ENCODE measurements at places on chromosomes 4 and X. TPM values are rescaled to one million over a fixed set of nuclear protein-coding genes. Genes with fewer than 3 reads are reported as not detected.

DNA sequence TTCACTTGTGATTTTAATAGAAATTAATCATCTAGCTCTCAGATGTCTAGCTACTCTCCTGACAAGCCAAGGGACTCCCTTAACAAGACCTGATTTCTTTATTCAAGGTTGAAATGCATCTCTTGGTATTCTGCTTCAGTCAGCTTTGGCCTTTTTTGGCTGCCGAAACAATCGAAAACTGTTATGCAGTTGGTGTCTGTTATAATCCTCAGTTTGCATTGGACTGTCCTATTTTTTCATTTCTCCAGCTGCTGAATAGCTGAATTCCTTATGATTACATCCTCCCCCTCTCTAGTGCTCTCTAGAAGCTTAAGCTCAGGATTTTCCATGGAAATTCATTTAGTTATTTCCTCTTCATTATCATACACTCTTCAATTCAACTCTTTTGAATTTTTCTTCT, 177.2 kb downstream of the TRIML1 start:
- no peaks in the 10 kb centered on the region for H3K36me3 ChIP-seq
- H3K4me3 ChIP-seq, result no peak overlapping the region
- no peak for DNase-seq
- H3K27ac ChIP-seq, result no peak overlapping the region

DNA sequence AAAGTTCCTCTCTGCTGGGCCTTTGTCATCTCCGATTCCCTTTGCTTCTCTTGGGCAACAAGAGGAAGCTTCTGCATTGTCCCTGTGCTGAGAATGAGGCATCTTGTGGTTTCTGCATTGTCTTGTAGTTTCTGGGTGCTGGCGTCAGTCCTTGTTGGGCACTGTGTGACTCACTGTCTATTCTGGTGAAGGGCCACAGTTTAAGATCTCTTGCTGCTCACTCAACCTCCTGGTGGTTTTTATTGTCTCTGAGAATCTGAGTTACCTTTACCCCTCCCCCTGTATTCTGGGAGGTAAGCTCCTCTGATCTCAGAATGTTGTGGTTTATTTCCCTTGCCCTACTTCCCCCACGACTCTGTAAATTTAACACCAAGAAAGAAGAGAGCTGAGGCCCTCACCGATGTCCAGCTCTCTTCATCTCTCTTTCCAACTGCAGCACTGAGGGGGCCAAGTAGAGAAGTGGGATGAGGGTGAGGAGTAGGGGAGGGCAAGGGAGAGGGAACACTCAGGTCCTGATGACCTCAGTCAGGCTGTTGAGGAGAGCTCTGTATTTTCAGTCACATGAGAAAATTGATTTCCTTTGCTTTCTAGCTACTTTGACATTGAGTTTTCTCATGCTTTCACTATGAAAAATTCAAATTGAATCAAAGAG, 441.6 kb upstream of the PITX2 start:
- H3K4me3 ChIP-seq, result no peak overlapping the region
- no peak for DNase-seq
- H3K27me3 ChIP-seq, result no peaks in the 10 kb centered on the region
- H3K27ac ChIP-seq, result no peak overlapping the region

DNA sequence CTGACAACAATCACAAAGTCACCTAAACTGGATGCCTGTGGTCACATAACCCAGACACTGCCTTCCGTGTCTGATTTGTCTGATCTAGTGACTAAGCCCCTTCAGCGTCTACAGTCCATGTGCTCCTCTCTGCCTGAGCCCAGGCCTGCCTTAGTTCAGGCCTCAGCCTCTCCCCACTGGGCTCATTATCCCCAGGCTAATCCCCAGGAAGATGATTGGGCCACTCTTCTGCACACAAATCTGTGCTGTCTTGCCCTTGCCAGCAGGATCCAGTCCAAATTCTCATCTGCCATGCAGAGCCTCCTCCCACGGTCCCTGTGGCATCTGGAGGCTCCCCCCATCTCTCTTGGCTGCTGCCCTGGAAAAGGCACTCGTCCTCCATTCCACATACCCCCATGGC, 96.5 kb downstream of the SLC2A9 start:
- H3K36me3 ChIP-seq, result no peaks in the 10 kb centered on the region
- H3K4me3 ChIP-seq, result no peak overlapping the region
- H3K4me1 ChIP-seq, result no peaks in the 10 kb centered on the region
- no peak for DNase-seq

GRCh38 chr4:3248811-3249661, at the start of gene MSANTD1:
Gene MSANTD1, plus strand, starts transcription at chr4:3249159. Its CDS starts 64 bp downstream, at chr4:3249223.
- H3K27me3 ChIP-seq, result no peaks in the 10 kb centered on the region
- DNase-seq, result no peak
- no peak within 1 kb of the TSS for H3K4me3 ChIP-seq
- no peak within 1 kb of the TSS for H3K27ac ChIP-seq
- no peaks in the 10 kb centered on the region for H3K36me3 ChIP-seq

- no peaks in the 10 kb centered on the region for H3K4me1 ChIP-seq
- H3K4me3 ChIP-seq, result no peak overlapping the region
- no peak for DNase-seq
- H3K27ac ChIP-seq, result no peak overlapping the region
These were observed 61.5 kb downstream of the HAUS3 start for GRCh38 chr4:2180410-2180809.

GRCh38 chr4:94304365-94304971, 38.2 kb downstream of the HPGDS start:
- H3K27ac ChIP-seq, result no peak overlapping the region
- no peaks in the 10 kb centered on the region for H3K36me3 ChIP-seq
- H3K27me3 ChIP-seq, result no peaks in the 10 kb centered on the region

- H3K4me3 ChIP-seq, result no peak overlapping the region
- H3K4me1 ChIP-seq, result no peaks in the 10 kb centered on the region
- H3K36me3 ChIP-seq, result no peaks in the 10 kb centered on the region
- no peak overlapping the region for H3K27ac ChIP-seq
- no peak for DNase-seq
These were observed 788.4 kb downstream of the RPA4 start for GRCh38 chrX:97672138-97672537.

DNA sequence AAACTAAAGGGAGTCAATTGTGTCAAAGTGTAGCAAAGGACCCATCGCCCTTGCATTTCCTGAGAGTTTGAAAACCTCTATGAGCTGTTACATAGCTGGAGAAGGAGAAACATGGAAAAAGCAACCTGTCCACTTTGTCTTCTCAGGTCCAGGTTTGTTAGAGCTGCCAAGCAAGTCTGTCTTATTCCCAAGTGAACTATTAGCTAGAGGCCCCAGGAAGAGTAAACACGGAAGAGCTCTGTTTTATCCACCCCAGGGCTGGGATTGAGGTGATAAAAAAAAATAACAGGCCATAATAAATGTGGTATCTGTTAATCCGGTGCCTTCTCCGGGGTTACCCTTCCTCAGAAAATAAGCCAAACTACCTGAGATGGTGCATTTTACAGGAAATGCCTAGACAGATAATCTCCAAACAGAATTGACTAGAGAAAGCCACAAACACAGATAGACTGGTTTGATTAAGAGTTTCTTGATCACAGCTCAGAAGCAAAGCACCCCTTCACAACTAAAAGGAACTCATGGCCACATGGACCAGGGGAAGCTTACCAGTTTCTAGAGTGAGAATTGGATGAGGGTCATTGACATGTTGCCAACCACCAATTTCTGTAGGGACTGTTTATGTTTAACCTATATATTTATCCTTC, 35.9 kb upstream of the RELL1 start:
- no peak overlapping the region for H3K27ac ChIP-seq
- no peaks in the 10 kb centered on the region for H3K36me3 ChIP-seq
- no peaks in the 10 kb centered on the region for H3K4me1 ChIP-seq
- no peak overlapping the region for H3K4me3 ChIP-seq

DNA sequence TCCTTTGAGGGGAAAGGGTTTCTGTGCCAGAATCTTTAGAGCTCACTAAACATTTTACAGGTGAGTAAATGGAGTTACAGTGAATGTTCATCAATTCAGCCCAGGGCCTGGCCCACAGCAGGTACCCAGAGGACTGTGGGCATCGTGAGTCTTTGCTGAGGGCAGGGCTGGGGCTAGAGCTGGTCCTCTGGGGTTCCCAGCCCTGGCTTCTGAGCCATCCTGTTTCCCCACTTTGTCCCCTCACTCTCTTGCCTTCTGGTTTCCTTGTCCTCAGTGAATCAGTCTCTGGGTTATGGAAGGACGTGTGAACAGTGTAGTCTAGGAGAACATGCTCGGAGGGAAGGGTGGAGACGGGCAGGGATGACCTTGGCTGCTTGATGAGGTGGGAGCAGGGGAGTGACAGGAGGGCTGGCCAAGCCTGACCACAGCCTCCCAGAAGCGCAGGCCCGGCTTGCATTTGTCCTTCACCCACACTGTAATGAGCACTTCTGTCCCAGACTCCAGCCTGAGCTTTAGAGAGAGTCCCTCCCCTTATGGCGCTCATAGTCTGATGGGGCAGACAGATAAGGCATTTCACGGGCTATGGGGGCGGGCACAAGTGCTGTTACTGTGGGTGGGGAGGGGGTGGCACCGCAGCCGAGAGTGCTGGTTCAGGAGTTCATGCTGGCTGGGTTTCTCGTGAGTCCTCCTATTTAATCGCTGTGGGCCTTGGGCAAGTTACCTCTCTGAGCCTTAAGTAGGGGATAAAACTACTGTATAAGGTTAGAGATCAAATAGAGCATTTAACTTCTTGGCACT, 17.3 kb downstream of the TBC1D14 start:
- peaks cover 45% of the 10 kb centered on the region for H3K4me1 ChIP-seq
- peak overlapping the region; percentile 68 for H3K27ac ChIP-seq
- H3K4me3 ChIP-seq, result no peak overlapping the region
- DNase-seq, result peak; percentile 87

The SYTL4 gene
- total RNA-seq, result 16.4 TPM

The IGFBP7 gene
- total RNA-seq, result 661 TPM
